CD14-positive monocyte (primary cell): ENCODE measurements at places on chromosomes 1 and 21. TPM values are rescaled to one million over a fixed set of nuclear protein-coding genes. Genes with fewer than 3 reads are reported as not detected.

DNA sequence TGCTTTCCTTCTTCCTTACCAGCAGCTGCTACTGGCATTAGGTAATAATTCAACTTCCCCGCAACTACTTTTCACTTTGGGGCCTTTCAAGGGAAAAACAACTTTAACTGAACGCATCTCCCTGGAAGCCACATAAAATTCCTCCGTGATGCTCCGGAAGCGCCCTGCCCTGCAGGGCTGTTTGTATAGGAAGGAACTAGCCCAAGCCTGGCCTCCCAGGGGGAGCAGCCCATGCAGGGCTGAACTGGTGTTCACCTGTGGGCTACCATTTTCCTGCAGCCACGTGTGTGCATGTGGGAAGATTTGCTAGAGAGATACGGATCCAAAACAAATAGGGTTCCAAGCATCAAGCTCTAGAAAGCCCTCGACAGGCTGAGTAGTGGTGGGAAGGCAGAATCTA, 14.4 kb downstream of the CLDN14 start:
- DNase-seq, result no peak

DNA sequence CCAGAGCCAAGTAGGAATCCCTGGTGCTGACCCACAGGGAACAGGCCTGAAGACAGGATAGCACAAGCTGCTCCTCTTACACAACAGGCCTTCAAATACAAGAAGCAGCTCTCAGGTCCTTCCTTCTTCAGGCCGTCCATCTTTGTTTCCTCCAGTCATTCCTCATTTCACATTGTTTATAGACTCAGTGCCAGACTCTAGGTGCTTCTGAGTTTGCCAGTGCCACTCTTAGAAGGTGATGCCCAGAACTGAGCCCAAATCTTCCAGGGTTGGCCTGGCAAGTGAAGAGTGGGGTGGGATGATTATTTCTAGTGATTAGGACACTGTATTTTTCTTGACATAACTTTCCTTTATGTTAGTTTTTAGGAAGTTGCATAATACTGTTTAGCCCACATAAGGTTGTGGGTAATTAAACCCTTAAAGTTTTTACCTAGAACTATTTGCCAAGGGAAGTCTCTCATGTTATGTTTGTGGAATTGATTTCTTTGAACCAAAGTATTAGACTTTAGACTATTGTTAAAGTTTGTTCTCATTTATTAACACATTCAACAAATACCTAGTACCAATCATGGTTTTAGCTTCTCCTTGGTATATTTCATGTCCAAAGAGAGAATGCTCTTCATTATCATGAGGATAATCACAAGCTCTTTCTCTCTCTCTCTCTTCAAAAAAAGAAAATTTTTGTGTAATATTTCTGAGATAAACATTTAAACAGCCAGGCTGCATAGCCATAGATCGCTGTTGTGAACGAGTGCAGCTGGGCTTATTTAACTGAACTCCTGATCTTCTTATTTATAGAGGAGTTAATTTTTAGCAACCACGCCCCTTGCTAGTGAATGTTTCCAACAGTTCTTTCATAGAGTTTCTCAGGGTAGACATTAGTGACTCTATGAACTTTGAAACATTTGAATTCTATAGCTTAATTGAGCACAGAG, 47.7 kb downstream of the PGM1 start:
- DNase-seq, result peak; percentile 17

- DNase-seq, result no peak
Measured at GRCh38 chr1:6171548-6172124, 8.5 kb downstream of the CHD5 start.

DNA sequence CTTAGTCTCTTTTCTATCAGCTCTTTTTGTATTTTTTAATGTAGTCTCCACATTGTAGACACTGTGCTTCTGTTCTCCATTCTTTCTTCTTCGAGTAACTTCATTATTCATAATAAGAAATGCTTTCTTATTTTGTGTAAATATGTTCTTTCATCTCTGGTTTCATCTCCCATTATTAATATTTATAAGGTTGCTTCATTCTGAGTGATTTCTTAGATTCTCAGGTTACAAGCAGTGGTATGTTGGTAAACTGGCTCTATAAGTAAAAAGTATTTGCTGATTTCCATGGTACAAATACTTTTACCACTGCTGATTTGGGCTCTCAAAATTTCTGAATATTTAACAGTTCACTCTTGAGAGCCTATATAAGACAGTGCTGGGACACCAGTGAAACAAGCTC, 81.3 kb downstream of the CDC14A start:
- DNase-seq, result no peak

DNA sequence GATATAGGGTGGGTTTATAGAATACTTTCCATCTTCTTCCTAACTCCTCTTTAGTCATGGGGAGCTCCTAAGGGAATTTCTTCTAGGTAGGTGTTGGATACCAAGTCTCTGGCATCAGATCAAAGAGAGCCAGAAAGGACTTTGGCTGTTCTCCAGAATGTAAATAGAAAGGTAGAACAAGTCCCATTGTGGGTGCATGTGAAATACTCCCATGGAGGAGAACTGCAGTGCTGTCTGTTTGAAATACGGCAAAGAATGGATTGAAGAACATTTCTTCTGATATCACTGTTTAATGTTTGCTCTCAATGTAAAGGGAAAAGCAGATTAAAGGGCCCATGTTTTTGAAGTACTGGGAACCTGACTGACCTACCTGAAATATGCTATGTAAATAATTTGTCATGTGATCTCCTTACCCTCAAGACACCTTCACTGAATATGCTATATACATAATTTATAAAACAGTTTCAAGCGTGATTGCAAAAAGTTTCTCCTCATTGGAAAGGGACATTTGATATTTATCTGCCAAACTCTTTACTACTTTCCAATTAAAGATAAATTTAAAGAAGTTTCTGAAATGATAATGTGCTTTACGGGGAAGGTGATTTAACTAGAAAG, 65.9 kb downstream of the LAMC1 start:
- no peak for DNase-seq

DNA sequence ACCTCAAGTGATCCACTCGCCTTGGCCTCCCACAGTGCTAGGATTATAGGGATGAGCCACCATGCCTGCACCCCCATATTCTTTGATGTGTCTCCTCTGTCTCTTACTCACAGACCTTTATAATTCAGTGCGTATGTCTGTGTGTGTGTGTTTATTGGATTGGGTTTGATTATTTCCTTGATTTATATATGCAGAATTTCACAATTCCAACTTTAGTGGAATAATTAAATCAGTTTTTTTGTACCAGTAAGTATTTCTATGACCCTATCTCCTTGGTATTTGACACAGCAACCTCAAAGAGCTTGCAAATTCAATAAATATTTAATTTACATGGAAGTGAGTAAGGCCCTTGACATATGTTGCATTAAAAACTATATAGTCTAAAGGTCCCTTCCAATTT, 333.9 kb upstream of the ADAMTS5 start:
- DNase-seq, result no peak

DNA sequence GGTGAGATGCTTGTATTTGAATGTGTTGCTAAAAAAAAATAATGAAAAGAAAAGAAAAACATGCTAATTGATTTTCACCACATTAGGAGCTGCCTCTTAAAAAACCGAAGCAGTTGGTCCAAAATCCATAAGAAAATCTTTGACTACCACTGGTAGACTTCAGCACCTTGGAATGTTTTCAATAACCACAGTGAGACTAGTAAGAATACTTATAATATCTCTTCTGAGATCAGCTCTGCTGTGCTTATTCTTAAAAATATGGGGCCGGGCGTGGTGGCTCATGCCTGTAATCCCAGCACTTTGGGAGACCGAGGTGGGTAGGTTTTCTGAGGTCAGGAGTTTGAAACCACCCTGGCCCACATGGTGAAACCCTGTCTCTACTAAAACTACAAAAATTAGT, 15.1 kb downstream of the NFYC start:
- DNase-seq, result no peak

DNA sequence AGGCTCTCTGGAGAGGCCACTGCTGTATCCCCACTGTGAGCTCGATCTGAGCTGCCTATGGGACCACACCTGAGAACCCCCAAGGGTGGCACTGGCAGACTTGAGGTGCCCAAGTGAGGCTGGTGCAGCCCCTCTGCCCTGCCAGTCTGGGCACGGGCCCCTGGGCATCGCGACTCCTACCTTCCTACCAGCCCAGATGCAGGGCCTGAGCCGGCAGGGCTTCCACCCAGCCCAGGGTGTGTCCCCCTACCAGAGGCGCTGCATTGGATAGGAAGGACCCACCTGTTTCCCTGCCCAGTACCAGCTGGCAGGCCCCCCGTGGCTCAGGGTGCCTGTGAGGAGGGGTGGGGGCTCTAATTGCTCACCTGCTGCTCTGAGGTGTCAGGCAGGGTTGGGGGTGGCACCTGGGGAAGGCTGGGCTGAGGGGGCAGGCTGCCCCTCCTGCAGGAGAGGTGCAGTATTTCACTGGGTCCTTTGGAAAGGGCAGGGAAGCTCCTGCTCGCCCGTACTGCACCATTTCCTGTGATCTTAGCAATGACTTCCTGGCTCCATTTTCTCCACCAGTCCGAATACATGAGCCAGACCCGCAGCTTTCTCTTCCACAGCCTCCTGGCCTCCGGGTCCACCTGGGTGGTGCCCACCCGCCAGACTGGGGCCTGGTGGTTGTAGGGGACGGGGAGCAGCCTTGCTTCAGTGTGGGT, 11.8 kb downstream of the TP73 start:
- no peak for DNase-seq

DNA sequence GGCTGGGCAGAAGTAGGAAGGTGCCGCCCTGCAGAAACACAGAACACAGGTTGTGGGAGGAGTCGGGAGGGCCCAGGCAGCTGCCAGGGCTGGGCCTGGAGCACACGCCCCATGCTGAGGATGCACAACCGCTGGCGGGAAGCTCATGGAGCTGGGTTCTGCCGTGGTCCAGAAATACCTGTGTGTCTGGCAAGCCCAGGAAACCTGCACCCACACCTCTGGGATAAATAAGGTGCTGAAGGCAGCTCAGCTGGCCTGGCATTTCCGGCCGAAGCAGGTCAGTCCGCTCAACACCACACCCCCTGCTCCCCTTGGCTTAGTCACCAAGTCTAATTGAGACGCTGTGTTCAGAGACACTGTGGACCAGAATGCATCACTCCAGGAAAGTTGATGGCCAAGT, 32.1 kb downstream of the CTNNBIP1 start:
- DNase-seq, result no peak

DNA sequence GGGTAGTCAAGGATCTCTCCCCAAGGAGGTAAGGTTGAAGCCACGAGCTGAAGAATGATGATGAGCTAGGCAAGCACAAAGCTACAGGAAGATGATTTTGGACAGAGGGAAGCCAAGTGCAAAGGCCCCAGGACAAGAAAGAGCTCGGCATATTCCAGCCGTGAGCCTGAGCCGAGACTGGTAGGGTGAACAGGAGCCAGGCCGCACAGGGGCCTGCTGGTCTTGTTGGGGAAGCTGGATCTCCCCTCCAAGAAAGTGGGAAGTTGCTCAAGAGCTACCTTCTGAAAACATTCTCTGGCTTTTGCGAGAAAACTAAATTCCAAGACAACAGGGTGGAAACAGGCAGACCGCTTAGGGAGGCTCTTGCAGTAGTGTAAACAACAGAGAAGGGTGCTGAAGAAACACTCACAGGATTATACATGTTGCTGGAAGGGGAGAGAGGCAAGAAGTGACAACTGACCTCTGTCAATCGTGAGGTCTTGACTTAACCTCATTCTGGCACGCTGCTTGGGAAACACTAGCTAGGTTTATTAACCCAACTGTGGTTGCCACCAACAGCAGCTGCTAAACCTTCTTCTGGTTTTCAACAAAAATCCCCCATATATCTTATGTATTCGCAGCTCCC, 625.2 kb downstream of the SMYD3 start:
- no peak for DNase-seq

GRCh38 chr1:19066874-19067181, 110.4 kb upstream of the IFFO2 start:
- DNase-seq, result no peak

- DNase-seq, result peak; percentile 52
Measured at GRCh38 chr1:119002028-119002686, 14.0 kb upstream of the TBX15 start.

DNA sequence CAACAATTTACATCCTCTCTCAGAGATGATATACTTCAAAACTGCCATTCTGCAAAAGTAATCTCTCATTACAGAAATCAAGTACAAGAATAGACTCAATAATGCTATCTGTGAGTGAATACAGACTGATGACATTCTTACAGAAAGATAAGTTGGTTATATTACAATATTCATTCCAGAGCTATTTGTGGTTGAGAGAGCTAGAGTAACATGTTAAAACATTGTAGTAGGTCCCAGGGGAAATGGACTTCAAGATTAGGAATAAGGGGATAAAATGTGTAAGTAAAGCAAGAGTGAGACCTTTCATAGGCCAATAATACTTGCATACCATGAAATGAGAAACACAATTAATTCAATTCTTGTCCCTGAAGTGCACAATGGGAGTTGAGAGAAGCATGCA, 1.5 kb downstream of the F13B start:
- no peak for DNase-seq

GRCh38 chr1:1162597-1163537, 10.8 kb upstream of the TTLL10 start:
- DNase-seq, result no peak

DNA sequence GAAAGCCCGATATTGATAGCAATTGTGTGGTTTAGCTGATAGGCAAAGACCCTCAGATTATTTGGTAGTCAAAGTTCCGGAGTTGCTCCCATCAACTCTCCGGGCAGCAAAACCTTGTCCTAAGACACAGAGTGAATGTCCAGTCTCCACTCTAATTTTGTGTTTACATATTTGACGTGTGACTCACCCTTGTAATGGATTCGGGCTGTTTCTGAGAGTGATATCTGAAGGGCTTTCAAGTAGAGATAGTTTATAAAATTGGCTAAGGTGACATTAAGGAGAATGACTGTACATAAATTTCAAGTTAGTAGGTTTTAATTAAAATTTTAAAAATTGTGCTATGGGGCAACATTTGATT, 154.2 kb downstream of the CNIH3 start:
- DNase-seq, result no peak

GRCh38 chr1:108551137-108551862, 8.6 kb upstream of the EEIG2 start:
- DNase-seq, result peak; percentile 91

GRCh38 chr1:46034601-46035516, 97.6 kb downstream of the PIK3R3 start:
- no peak for DNase-seq

GRCh38 chr1:182359645-182360044, 31.9 kb downstream of the GLUL start:
- no peak for DNase-seq

MIXL1 gene
- polyA plus RNA-seq, result not detected

MFN2 gene
- polyA plus RNA-seq, result 30.3 TPM

CELA3B gene
- not detected for polyA plus RNA-seq

IL12RB2 gene
- not detected for polyA plus RNA-seq

DNAJC28 gene
- polyA plus RNA-seq, result 1.1 TPM

LDLRAD1 gene
- not detected for polyA plus RNA-seq

IL19 gene
- polyA plus RNA-seq, result 0.41 TPM in 1 of 2 replicates, not detected in the other

MAP3K21 gene
- 1.2 and 2.7 TPM in 2 replicates for polyA plus RNA-seq

EVA1C gene
- polyA plus RNA-seq, result 0.73 and 0.97 TPM in 2 replicates

LCE1D gene
- polyA plus RNA-seq, result not detected in 2 replicates
